AG09309 (cell line): ENCODE measurements at places on chromosomes 2 and 18.

- DNase-seq = no peak
Measured at GRCh38 chr2:111054791-111055691, 65.7 kb upstream of the BCL2L11 start.

GRCh38 chr2:106332054-106332453 is 136.2 kb downstream of the RGPD3 start:
- DNase-seq = no peak

- DNase-seq = no peak
Measured at GRCh38 chr2:206435742-206436141, 7.6 kb upstream of the ADAM23 start.

DNA sequence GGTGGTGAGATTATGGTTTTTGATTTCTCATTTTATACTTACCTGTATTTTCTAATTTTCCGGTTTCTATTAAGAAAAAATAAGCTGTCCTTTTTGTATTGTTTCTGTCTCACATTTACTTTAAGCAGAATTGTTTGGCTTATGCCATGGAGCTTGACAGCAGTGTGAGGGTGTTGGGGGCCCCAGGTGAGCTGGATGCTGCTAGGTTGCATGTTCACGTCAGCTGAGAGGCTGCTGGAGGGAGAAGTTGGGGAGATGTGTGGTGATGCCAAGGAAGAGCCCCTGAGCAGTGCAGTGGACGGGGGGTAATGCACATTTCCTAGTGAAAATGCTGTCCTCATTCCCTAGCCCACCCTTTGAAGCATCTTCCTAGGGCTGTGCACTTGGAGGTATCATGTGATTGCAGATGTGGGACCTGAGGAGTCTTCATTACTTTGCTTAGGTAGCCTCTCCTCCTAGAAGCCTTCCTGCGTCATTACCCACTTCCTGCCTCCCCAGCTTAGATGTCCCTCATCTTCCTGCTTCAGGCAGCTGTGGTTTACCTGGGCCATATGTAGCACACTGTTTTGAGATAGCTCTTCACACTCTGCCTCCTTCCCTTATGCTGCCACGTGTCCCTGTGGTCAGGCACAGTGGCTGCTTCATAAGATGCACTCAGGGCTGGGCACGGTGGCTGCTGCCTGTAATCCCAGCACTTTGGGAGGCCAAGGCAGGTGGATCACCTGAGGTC is 16.2 kb downstream of the ATG16L1 start:
- no peak for DNase-seq

DNA sequence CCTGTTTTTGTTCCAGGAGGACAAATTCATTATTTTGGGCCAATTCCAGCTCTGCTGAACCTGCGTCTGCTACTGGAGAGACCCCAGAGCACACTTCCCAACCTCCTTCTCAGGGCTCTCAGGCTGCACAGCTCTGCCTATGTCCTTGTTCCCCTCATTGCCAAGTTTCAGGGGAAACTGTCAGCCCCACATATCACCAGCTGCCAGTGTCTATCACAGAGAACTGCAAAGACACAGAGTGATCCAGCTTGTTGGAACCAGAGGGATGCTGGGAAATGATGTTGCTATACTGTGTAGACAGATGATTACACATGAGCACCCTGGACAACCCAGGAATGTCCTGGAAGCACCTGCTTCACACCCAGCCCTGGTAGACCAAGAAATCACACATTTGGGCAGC is 67.4 kb upstream of the TMEM247 start:
- DNase-seq = no peak

GRCh38 chr2:240293557-240294461 is 141.7 kb upstream of the GPC1 start:
- DNase-seq = no peak

GRCh38 chr2:179322289-179322688 is 57.7 kb upstream of the SESTD1 start:
- DNase-seq = no peak

- no peak for DNase-seq
Measured at GRCh38 chr2:30206461-30207430, 24.6 kb upstream of the LBH start.

GRCh38 chr18:77106331-77106730 is 26.3 kb downstream of the MBP start:
- no peak for DNase-seq
